ENCODE measurements at places on chromosomes 6 and 20. TPM values are rescaled to one million over a fixed set of nuclear protein-coding genes. Genes with fewer than 3 reads are reported as not detected.

PTK7 gene
- total RNA-seq: 105 TPM

PNLDC1 gene
- total RNA-seq: 0.37 TPM

COL21A1 gene
- not detected for total RNA-seq

DDX43 gene
- total RNA-seq: not detected

RNF182 gene
- 6.5 TPM for total RNA-seq

SIM1 gene
- not detected for total RNA-seq

CPNE5 gene
- total RNA-seq: not detected

AVP gene
- not detected for total RNA-seq

GRM1 gene
- not detected for total RNA-seq

CAPN11 gene
- total RNA-seq: not detected

IRF4 gene
- 1.2 TPM for total RNA-seq

GRCh38 chr6:158033751-158034702, 52.4 kb downstream of the SYNJ2 start:
- H3K4me3 ChIP-seq: no peak overlapping the region
- H3K27ac ChIP-seq: no peak overlapping the region
- no peaks in the 10 kb centered on the region for H3K36me3 ChIP-seq
- H3K4me1 ChIP-seq: peaks cover 41% of the 10 kb centered on the region

- H3K36me3 ChIP-seq: no peaks in the 10 kb centered on the region
- no peak for DNase-seq
- no peak overlapping the region for H3K4me3 ChIP-seq
- H3K27me3 ChIP-seq: peaks cover 7% of the 10 kb centered on the region
- H3K4me1 ChIP-seq: no peaks in the 10 kb centered on the region
Measured at GRCh38 chr20:37925265-37926165, 22.6 kb downstream of the VSTM2L start.

DNA sequence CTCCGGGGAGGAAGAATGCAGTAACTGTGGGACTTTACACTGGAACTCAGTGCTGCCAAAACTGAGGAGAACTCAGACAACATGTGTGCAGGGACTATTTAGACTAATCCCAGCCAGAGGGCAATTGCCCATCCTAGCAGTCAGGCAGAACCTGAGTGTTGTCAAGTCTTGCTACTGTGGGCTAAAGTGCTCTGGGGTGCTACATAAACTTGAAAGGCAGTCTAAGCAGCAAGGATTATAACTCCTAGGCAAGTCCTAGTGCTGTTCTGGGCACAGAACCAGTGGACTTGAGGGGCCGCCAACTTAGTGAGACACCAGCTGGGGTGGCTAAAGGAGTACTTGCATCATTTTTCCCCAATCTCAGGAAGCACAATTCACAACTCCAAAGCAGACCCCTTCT, 363.8 kb upstream of the PTCHD4 start:
- no peaks in the 10 kb centered on the region for H3K4me1 ChIP-seq
- no peak for DNase-seq
- H3K4me3 ChIP-seq: no peak overlapping the region
- no peaks in the 10 kb centered on the region for H3K36me3 ChIP-seq

DNA sequence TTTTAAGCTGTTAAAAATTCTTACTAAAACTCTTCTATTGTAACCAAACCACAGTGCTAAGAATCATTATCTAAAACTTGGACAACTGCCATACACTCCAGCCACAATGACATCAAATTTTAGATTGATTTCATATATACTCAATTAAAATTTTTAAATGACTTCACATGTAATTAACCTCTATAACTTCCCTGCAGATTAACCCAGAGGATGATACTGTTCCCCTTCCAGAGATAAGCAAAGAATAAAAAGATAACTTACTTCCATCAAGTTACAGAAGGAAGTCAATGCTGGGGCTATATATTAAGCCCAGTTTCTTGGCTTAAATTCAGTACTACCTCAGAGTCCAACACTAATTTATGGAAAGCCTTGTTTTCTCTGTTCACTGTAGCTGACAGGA, 71.3 kb downstream of the ARHGAP18 start:
- H3K27me3 ChIP-seq: no peaks in the 10 kb centered on the region
- H3K4me3 ChIP-seq: no peak overlapping the region
- H3K27ac ChIP-seq: peak overlapping the region; percentile 99
- peaks cover 15% of the 10 kb centered on the region for H3K36me3 ChIP-seq

DNA sequence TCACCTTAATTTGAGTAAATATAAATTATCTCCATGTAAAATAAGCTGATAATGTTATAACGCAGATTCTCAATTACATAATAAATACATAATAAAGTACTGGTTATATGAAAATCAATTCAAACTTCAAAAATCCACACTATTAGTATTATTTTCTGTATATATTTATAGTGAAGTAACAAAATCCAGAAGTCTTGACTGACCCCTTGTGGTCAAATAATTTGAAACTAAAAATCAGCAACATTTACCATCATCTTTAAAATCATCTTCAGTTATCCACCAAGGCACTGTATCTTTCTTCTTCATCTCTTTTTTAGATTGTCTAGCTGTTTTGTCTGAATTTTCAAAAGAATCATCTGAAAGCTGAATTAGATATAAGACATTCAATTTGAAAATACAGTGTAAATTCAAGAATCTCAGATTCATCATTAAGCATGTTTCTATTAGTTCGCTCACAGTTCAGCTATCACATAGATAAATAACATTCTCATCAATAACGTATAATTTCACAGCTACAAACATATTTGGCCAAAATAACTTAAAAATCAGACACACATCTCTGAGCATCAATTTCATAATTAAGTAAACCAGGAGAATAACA, 6.5 kb downstream of the CEP162 start:
- no peaks in the 10 kb centered on the region for H3K36me3 ChIP-seq
- H3K4me3 ChIP-seq: no peak overlapping the region
- DNase-seq: peak; percentile 10
- no peak overlapping the region for H3K27ac ChIP-seq
- H3K27me3 ChIP-seq: no peaks in the 10 kb centered on the region

GRCh38 chr6:87972279-87972678, 75.4 kb upstream of the SPACA1 start:
- H3K4me3 ChIP-seq: no peak overlapping the region
- peaks cover 57% of the 10 kb centered on the region for H3K27me3 ChIP-seq
- no peak for DNase-seq
- no peaks in the 10 kb centered on the region for H3K4me1 ChIP-seq

- H3K36me3 ChIP-seq: no peaks in the 10 kb centered on the region
- no peaks in the 10 kb centered on the region for H3K4me1 ChIP-seq
- H3K4me3 ChIP-seq: no peak overlapping the region
- no peaks in the 10 kb centered on the region for H3K27me3 ChIP-seq
- DNase-seq: no peak
Measured at GRCh38 chr6:112710710-112711109, 363.6 kb downstream of the RFPL4B start.

GRCh38 chr6:33975661-33976436, 170.0 kb downstream of the GRM4 start:
- H3K4me3 ChIP-seq: no peak overlapping the region
- no peak for DNase-seq
- H3K4me1 ChIP-seq: no peaks in the 10 kb centered on the region
- H3K27me3 ChIP-seq: no peaks in the 10 kb centered on the region

GRCh38 chr6:7215798-7216231, 97.2 kb downstream of the SSR1 start:
- H3K27me3 ChIP-seq: no peaks in the 10 kb centered on the region
- no peak overlapping the region for H3K27ac ChIP-seq
- no peak for DNase-seq
- no peak overlapping the region for H3K4me3 ChIP-seq
- H3K4me1 ChIP-seq: peaks cover 2% of the 10 kb centered on the region

GRCh38 chr6:52834481-52834880, 6.1 kb downstream of the GSTA5 start:
- DNase-seq: no peak
- no peaks in the 10 kb centered on the region for H3K4me1 ChIP-seq
- H3K27ac ChIP-seq: no peak overlapping the region
- H3K27me3 ChIP-seq: no peaks in the 10 kb centered on the region
- no peaks in the 10 kb centered on the region for H3K36me3 ChIP-seq
- no peak overlapping the region for H3K4me3 ChIP-seq

DNA sequence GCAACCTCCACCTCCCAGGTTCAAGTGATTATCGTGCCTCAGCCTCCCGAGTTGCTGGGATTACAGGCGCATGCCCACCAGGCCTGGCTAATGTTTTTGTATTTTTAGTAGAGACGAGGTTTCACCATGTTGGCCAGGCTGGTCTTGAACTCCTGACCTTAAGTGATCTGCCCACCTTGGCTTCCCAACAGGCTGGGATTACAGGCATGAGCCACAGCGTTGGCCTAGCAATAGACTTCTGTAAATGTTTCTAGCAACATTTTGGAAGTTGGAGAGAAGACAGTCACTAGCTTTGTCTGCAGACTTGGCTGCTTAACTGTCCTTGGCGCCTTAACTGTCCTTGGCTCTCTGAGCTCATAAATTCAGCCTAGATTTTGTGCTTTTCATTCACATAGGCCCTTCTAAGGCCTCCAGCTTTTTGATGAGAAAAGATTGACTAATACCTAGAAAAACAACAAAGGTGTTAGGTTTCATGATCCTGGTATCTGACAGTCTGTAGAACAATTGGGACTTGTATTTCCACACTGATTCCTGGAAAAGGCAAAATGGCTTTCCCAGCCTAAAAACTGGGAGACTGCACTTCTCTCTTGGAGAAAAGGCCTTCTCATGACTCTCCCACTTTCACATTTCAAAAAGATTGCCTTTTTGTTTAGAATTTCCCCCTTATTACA, 49.7 kb downstream of the OR2B2 start:
- H3K27me3 ChIP-seq: no peaks in the 10 kb centered on the region
- H3K4me3 ChIP-seq: no peak overlapping the region
- no peak overlapping the region for H3K27ac ChIP-seq
- H3K36me3 ChIP-seq: no peaks in the 10 kb centered on the region

- no peak overlapping the region for H3K27ac ChIP-seq
- peaks cover 15% of the 10 kb centered on the region for H3K4me1 ChIP-seq
- no peaks in the 10 kb centered on the region for H3K27me3 ChIP-seq
- DNase-seq: no peak
- no peaks in the 10 kb centered on the region for H3K36me3 ChIP-seq
Measured at GRCh38 chr6:35668096-35668495, 20.6 kb downstream of the FKBP5 start.

DNA sequence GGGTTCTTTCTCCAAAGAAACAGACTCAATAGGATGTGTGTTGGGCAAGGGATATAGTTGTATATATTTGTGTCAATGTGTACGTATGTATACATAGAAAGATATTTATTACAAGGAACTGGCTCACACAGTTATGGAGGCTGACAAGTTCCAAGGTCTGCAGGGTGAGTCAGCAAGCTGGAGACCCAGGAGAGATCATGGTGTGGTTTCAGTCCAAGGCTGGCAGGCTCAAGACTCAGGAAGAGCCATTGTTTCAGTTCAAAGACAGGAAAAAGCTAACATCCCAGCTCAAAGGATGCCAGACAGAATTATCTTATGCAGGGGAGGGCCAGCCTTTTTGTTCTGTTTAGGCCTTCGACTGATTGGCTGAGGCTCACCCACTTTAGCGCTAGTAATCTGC, 89.9 kb upstream of the RALGAPA2 start:
- H3K27ac ChIP-seq: no peak overlapping the region
- no peak overlapping the region for H3K4me3 ChIP-seq
- H3K27me3 ChIP-seq: peaks cover 7% of the 10 kb centered on the region
- H3K36me3 ChIP-seq: no peaks in the 10 kb centered on the region
- no peak for DNase-seq
- H3K4me1 ChIP-seq: no peaks in the 10 kb centered on the region

GRCh38 chr6:83770910-83771309, 62.0 kb upstream of the SNAP91 start:
- H3K27me3 ChIP-seq: no peaks in the 10 kb centered on the region
- H3K36me3 ChIP-seq: no peaks in the 10 kb centered on the region
- no peak overlapping the region for H3K27ac ChIP-seq
- no peak for DNase-seq
- no peak overlapping the region for H3K4me3 ChIP-seq

DNA sequence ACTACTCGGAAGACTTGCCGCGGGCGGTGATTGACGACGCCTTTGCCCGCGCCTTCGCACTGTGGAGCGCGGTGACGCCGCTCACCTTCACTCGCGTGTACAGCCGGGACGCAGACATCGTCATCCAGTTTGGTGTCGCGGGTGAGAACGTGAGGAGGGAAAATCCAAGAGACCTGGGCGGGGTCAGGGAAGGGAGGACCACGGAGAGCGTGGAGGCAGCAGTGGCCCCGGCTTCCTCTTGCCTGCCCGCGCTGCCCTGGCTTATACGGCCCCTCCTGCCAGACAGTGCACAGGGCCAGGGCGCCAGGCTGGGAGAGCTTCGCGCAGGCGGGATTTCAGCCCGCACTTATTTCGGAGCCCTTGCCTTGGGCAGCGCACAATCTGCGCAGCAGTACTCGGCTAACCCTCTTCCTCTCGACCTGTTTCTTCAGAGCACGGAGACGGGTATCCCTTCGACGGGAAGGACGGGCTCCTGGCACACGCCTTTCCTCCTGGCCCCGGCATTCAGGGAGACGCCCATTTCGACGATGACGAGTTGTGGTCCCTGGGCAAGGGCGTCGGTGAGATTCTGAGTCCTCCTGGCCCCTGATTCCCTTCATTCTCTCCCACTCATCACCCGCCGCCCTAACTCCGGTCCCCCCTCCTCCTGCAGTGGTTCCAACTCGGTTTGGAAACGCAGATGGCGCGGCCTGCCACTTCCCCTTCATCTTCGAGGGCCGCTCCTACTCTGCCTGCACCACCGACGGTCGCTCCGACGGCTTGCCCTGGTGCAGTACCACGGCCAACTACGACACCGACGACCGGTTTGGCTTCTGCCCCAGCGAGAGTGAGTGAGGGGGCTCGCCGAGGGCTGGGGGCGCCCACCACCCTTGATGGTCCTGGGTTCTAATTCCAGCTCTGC, 2.0 kb downstream of the MMP9 start:
- no peak for DNase-seq
- H3K36me3 ChIP-seq: no peaks in the 10 kb centered on the region
- H3K27ac ChIP-seq: no peak overlapping the region
- H3K4me3 ChIP-seq: no peak overlapping the region

DNA sequence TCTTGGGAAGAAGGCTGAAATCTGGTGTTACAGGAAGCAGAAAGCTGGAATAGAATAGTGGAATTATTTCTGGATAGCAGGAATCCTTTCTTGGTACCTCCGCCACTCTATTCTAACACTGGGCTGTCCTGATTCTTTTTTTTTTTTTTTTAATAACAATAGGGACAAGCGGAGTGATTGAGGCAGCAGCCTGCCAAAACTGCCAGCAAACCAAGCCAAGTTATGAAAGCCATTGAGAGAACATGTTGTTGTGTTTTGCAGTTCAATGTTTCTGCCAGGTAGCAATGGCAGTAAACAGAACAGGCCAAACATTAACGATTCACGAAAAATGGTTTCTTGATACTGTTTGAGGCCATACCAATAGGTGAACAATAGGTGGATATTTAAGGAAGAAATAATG, 47.1 kb downstream of the SLC26A8 start:
- H3K27me3 ChIP-seq: peaks cover 6% of the 10 kb centered on the region
- peaks cover 3% of the 10 kb centered on the region for H3K4me1 ChIP-seq
- no peak overlapping the region for H3K4me3 ChIP-seq
- H3K36me3 ChIP-seq: no peaks in the 10 kb centered on the region

DNA sequence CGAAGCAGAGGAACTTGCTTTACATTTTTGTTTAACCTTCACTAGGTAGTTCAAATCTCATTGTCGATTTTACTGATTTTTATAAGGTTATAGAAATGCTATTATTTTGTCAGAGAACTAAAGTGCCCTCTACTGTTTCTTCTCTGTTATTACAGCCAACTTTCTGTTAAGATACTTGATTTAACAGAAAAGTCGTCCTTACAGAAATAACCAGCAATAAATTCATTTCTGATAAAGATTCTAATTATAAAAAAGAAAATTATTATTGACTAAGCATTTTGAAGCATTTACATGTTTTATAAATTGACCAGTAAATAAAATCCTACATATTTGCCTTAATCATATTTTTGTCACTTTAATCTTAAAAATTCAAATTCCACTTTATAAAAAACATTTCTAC, 60.8 kb downstream of the OGFRL1 start:
- no peak overlapping the region for H3K27ac ChIP-seq
- DNase-seq: peak; percentile 16
- peaks cover 12% of the 10 kb centered on the region for H3K27me3 ChIP-seq
- no peaks in the 10 kb centered on the region for H3K36me3 ChIP-seq
- no peaks in the 10 kb centered on the region for H3K4me1 ChIP-seq
